Activated CD4-positive, alpha-beta T cell treated with anti-CD3 and anti-CD28 coated beads, Interleukin-2, amount 10 ng/mL, durations not matched to agents 24 days and 14 days (primary cell): ENCODE measurements at places on chromosomes 6 and 20. TPM values are rescaled to one million over a fixed set of nuclear protein-coding genes. Genes with fewer than 3 reads are reported as not detected.

DNA sequence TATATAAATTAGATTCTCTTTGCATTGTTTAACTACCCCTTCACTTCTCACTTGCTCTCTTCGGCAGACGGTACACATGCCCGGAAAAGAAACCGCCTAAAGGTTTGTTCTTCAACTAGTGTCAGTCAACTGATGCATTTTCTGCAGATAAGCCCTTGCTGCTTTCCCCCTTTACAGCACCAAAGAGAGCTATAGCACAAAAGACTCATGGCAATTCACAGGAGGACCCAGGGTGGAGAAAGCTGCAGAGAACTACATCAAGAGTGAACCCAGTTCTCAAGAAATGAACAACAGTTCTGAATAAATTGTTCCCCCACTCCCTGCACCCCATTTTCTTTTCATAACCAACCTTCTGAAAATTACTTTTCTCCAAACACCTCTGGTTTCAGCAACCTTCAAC, 8.9 kb downstream of the CD164 start:
- H3K27ac ChIP-seq, result peak overlapping the region; percentile 99
- H3K36me3 ChIP-seq, result peaks cover 78% of the 10 kb centered on the region
- peak; percentile 63 for DNase-seq
- no peaks in the 10 kb centered on the region for H3K27me3 ChIP-seq
- peak overlapping the region; percentile 85 for H3K4me3 ChIP-seq

Gene MYLK2
- total RNA-seq, result 0.26 and 0.28 TPM in 2 replicates

Gene GPR6
- total RNA-seq, result not detected in 2 replicates

Gene CCDC170
- not detected in 2 replicates for total RNA-seq

Gene MEP1A
- total RNA-seq, result not detected in 2 replicates

GRCh38 chr6:165770397-165771082, 107.5 kb upstream of the PDE10A start:
- H3K27ac ChIP-seq, result no peak overlapping the region
- H3K36me3 ChIP-seq, result no peaks in the 10 kb centered on the region
- no peak overlapping the region for H3K4me3 ChIP-seq
- no peaks in the 10 kb centered on the region for H3K4me1 ChIP-seq

Gene STMN3
- 9.7 and 10.7 TPM in 2 replicates for total RNA-seq

Gene RHAG
- not detected in 2 replicates for total RNA-seq

DNA sequence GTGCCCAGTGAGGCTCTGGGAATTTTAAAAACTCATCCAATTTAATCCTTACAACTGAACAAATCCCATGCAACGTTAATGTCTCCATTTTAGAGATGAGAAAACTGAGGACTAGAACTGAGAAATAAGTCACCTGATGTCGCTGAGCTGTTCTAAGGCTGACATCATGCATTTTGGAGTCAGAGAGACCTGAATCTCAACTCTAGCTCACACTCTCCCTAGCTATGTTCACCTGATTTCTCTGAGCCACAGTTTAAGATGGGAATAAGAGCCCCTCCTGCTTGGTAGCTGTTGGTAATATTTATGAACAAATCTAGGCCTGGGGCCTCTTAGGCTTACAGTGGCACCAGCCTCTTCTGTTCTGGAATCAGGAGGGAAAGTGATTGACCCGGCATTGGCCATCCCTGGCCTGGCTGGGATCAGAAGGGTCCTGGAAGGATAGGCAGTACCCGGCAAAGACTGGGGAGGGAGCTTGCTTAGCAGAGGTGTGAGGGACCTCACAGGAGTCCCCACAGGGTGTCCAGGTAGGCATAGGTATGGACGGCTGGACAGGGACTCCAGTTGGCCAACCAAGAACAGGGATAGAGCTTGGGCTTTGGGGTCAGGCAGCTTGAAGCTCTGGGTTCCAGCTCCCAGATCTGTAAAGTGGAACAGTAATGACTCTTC, 18.8 kb upstream of the CSNK2A1 start:
- H3K27me3 ChIP-seq, result peaks cover 13% of the 10 kb centered on the region
- H3K36me3 ChIP-seq, result no peaks in the 10 kb centered on the region
- H3K4me1 ChIP-seq, result peaks cover 3% of the 10 kb centered on the region
- H3K27ac ChIP-seq, result no peak overlapping the region
- no peak for DNase-seq

DNA sequence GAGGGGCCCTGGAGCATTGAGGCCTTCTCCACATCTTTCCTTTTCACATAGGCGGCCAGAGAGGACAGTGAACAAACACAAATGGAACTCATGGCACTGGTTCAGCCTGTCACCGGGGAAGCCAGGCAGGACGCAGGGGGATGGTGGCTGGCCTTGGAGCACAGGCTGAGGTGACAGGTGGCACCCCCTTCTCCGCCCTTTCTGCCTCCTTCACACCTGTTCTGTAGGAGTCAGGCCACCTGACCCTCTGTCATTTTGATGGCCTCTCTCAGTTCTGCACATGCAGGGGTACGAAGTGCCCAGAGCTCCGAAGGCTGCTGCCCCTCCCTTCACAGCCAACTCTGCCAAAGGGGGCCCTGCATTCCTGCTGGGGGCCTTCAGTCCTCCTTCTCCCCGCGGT, 60.8 kb downstream of the CD40 start:
- H3K36me3 ChIP-seq, result no peaks in the 10 kb centered on the region
- peaks cover 20% of the 10 kb centered on the region for H3K27me3 ChIP-seq
- H3K4me3 ChIP-seq, result no peak overlapping the region
- no peak overlapping the region for H3K27ac ChIP-seq
- no peaks in the 10 kb centered on the region for H3K4me1 ChIP-seq
